ENCODE measurements at places on chromosomes 11 and 22.
A peak's percentile ranks its signal among the peaks of the same experiment; 100 is the strongest.

DNA sequence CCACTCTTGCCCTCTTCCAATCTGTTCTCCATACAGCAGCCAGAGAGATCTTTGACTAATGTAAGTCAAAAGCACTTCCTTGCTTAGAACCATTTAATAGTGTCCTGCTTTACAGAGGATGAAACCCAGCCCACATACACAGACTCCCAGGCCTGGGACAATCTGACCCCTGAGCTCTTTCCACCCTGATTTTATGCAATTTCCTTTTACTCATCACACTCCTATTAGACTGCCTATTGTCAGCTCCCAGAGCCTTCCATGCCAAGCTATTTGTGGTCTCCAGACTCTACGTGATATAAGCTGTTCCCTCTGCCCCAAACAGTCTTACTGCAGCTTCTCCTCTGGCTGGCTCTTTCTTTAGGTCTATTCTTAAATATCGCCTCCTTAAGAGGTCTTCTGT lies 28.1 kb downstream of the ME3 start:
- no peak for DNase-seq

DNA sequence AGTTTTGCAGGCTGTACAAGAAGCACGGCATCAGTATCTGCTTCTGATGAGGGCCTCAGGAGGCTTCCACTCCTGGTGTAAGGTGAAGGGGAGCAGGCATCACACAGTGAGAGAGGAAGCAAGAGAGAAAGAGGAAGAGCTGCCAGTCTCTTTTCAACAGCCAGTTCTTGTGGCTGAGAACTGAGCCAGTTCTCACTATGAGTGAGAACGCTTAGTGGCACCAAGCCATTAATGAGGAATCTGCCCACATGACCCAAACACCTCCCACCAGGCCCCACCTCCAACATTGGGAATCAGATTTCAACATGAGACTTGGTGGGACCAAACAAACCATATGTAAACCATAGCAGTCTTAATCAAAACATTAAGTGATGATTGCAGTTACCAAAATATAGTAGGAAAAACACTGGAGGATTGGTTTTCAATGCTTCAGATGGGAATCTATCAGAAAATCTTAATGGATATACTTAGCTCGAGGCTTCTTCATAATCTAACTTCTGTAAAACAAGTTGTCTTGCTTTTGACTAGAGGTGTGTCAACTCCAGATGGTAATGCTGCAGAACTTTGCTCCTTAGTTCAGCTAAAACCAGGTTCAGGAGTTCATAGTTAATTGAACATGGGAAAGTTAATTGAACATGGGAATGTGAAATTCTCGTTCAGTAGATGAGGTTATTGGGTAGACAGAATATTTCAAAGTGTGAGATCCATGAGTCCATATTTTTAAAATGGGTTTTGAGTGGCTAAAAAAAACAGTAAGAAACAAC lies 12.2 kb downstream of the FAR1 start:
- peak; percentile 65 for DNase-seq

DNA sequence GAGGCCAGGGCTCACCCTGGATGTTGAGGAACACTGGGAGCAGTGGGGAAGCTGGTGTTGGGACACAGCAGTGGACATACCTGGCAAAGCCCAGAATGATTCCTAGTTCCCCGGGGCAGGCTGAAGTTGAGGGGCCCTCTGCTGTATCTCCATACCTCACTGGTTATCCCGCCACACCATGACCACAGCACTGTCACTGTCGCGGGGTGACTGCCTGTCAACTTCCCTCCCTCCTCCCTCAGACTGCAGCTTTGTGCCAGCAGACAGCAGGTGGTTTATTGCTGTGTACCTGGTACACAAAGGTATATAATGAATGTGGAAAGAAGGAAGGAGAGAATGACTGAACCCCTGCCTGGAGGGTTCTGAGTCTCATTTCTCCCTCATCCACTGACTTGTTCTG lies 318.7 kb downstream of the TMEM135 start:
- no peak for DNase-seq

- DNase-seq = peak; percentile 67
Observed at GRCh38 chr11:23540101-23540561, 679.9 kb upstream of the CCDC179 start.

- DNase-seq = no peak
Observed at GRCh38 chr11:23851216-23851615, 645.6 kb upstream of the LUZP2 start.

GRCh38 chr11:46338988-46339666 lies 8.1 kb upstream of the DGKZ start:
- no peak for DNase-seq

- DNase-seq = no peak
Observed at GRCh38 chr22:26564181-26564580, 25.8 kb downstream of the TPST2 start.

DNA sequence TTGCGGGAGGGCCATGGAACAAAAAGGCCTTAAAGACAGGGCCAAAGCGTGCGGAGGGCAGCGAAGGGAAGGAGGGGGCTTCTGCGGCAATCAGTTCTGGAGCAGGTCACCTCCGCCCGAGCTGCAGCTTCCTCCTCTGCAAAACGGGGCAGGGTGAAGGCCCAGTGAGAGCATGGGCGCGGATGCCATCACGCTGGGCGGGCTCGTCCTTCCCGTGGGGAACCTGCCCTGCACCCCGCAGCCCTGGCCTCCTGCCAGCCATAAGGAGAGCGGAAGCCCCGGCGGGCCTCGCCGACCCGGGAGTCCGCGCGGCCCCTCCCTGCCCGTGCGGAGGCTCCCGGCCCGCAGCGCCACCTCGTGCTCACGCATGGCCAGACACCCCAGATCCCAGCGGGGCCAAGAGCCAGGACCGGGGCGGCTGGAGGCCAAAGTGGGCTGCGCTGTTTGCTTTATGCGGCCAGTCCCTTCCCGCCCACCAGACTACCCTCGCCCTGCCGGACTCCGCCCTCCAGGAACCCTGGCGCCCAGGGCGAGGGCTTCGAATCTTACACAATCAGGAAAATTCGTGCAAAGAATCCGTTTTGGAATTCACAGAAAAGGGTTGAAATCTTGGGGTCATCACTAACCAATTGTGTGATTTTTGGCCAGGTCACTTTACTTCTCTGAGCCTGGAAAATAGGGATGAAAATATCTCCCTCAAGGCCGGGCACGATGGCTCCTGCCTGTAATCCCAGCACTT lies 16.1 kb downstream of the TSKU start:
- peak; percentile 86 for DNase-seq

GRCh38 chr11:73143126-73143838 lies 1.2 kb upstream of the FCHSD2 start:
- peak; percentile 78 for DNase-seq

DNA sequence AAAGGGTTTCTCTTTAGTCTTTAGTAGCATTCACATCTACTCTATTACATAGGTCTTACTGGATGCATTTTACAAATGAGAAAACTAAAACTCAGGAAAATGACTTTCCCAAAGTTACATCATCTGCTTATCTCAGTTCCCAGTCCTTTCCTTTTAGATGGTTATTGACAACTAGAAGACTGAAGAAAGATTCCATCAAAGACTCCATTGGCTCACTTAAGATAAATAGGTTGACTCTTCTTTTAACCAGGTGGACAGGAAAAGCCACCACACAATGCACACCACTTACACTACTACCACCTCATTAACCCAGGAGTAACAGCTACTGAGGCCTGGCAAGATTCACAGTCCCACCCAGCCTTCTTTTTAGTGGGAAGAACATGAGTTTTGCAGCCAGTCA lies 123.6 kb downstream of the TRIM44 start:
- no peak for DNase-seq

DNA sequence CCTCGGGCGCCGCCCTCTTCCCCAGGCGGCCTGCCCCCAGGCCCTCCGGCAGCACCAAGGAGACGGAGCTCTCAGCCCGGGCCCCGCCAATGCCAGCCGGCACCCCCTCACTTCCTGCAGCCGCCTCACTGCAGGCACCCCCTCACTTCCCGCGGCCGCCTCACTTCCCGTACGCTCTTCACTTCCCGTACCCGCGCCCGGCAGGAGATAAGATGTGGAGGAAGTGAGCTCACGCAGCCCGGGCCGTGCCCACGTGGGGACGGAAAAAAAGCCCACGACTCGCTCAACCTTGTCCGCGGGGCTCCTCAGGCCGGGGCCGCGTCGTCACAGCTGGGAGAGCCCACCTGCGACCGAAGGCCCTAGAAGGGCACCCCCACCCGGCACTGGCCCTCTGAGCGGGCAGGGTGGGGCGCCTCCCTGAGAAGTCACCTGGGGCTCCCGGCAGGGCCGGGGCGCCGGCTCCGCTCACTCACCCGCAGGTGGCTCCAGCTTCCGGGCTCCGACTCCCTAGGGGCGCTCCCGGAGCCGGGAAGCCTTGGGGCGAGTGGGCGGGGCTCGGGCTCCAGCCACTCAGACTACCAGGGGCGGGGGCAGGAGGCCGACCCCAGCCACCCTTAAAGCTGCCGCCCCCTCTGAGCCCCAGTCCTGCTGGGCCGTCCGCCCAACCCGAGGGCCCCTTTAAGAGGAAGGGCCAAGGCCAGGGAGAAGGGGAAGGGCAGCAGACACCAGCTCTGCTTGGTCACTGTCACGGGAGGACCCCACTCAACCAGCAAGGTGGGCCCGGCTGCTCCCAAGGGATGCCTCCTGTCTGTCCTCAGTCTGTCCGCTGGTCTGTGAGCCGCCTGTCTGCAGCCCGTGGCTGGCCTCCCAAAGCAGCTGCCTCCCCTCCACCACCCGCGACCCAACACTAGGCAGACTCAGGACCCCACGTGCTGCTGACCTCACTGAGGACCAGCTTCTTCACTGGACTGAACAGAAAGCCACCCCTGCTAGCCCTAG lies 31.4 kb downstream of the PISD start:
- peak; percentile 94 for DNase-seq

- no peak for DNase-seq
Observed at GRCh38 chr22:28714043-28714628, 27.5 kb downstream of the CHEK2 start.

GRCh38 chr11:112734207-112734606 lies 227.0 kb upstream of the NCAM1 start:
- peak; percentile 44 for DNase-seq

GRCh38 chr11:43504316-43504950 lies 145.7 kb downstream of the TTC17 start:
- DNase-seq = peak; percentile 23

DNA sequence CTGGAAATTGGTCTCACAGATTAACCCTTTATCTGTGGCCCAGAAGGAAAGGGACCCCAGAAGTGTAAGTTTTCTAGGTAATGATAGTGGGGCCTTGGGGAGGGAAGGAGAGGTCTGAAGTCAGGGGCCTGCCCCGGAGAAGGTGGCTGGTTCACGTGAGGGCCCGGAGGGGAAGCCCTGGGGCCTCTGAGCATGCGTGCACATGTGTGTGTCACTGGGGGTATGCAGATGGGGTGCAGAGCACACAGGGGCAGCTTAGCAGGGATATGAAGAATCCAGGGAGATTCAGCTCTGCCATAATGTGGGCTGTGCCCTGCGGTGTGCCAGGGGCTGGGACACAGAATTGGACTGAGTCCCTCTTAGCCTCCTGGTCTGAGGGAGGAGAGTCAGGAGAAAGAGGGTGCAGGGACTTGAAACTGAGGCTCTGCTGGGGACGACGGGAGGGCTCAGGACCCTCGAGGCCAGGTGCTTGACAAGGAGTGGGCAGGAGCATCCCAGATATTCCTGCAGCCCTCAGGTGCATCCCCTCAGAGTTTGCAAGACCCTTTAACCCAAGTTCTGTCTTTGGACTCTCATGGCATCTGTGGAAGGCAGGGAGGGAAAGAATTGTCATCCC lies 15.5 kb downstream of the MYO7A start:
- DNase-seq = no peak

DNA sequence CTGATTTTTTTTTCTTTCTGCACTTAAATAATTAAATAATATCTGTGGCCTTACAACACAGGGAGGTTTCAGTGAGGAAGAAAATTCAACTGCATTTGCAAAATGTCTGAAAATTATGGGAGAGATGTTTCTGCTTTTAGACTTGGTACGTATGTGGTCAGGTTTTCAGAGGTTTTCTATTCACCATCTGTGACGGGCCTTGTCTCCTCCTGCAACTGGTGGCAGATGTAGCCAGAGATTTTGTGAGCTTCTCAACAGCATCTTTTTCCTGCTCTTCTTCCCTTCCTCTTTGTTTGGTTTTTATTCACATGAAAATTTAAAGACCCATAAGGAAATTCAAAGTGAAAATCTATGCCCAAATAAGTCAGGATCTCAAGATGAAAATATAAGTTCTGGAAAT lies 38.3 kb downstream of the ZBTB16 start:
- DNase-seq = peak; percentile 57

GRCh38 chr22:20178915-20179227 lies 28.0 kb upstream of the CCDC188 start:
- no peak for DNase-seq

- peak; percentile 25 for DNase-seq
Observed at GRCh38 chr22:40606306-40606705, 30.2 kb downstream of the MRTFA start.

DNA sequence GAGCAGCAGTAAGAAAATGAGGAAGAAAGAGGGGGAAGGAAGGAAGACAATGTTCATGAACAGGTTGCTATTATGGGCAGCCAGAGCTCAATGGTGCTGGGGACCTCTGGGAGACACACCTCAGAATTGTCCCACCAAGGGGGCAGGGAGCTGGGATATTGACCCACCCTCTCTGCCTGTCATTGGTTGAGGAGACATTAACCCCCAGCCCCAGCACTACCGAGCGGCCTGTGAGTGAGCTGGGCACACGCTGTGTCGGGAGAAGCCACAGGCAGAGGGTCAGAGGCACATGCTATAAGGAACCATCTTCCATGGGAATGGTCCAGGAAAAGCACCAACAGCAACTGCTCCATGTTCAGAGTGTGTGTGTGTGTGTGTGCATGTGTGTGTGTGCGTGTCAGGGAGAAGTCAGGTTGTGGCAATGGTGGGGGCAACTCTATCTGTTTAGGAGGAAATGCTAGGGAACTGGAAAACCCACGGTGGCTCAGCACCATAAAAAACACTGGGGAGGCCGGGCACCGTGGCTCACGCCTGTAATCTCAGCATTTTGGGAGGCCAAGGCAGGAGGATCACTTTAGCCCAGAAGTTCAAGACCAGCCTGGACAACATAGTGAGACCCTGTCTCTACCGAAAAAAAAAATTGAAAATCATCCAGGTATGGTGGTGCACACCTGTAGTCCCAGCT lies 49.2 kb downstream of the CD6 start:
- DNase-seq = no peak

- no peak for DNase-seq
Observed at GRCh38 chr22:37281646-37282384, 493 bp upstream of the CYTH4 start.

DNA sequence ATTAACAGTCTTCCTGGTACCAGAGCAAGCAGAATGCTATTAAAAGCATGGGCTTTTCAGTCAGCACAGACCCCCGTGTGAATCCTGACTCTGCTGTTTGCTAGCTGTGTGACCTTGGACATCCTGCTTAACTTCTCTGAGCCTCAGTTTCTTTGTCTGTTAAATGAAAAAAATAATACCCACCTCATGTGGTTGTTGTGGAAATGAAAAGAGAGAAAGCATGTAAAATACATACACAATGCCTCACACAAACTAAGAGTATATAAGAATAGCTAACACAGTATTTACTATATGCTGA lies 39.5 kb downstream of the AHNAK start:
- no peak for DNase-seq

Data from hematopoietic multipotent progenitor cell treated with erythropoietin and hydrocortisone succinate and interleukin-3 and kit ligand, for 6 days (in vitro differentiated cells).